ENCODE measurements at places on chromosomes 1 and 21. TPM values are rescaled to one million over a fixed set of nuclear protein-coding genes. Genes with fewer than 3 reads are reported as not detected.

Gene HES3
- total RNA-seq: not detected

Gene ANKRD35
- 2.4 TPM for total RNA-seq

Gene PLA2G2C
- not detected for total RNA-seq

Gene RGS1
- total RNA-seq: 24.7 TPM

Gene SPRR3
- not detected for total RNA-seq

Gene ADGRL4
- 15.1 TPM for total RNA-seq

Gene DPYD
- 14.5 TPM for total RNA-seq

Gene FCRL4
- total RNA-seq: not detected

Gene LMO4
- 47.7 TPM for total RNA-seq

Gene COL11A1
- not detected for total RNA-seq
